Retinal pigment epithelial cell (primary cell): ENCODE measurements at places on chromosomes 16 and 17.

GRCh38 chr16:50305441-50306061 lies 39.2 kb downstream of the ADCY7 start:
- DNase-seq, result no peak

GRCh38 chr17:4636474-4637100 lies 4.9 kb downstream of the ALOX15 start:
- DNase-seq, result no peak

- DNase-seq, result no peak
Observed at GRCh38 chr16:3143189-3143588, 8.4 kb downstream of the ZNF213 start.

GRCh38 chr16:73215678-73216377 lies 167.9 kb upstream of the ZFHX3 start:
- DNase-seq, result no peak
